Fibroblast of lung (primary cell): ENCODE measurements at places on chromosomes 4 and X. TPM values are rescaled to one million over a fixed set of nuclear protein-coding genes. Genes with fewer than 3 reads are reported as not detected.

MAGT1 gene
- 156 and 211 TPM in 2 replicates for total RNA-seq

TMPRSS11B gene
- total RNA-seq: not detected in 2 replicates

FGD1 gene
- 3.3 and 4.5 TPM in 2 replicates for total RNA-seq

SMIM20 gene
- 48.7 and 71.4 TPM in 2 replicates for total RNA-seq

NUP62CL gene
- total RNA-seq: under 0.01 TPM in 1 of 2 replicates, not detected in the other

USP51 gene
- 1.3 TPM in 2 replicates for total RNA-seq

GRPR gene
- total RNA-seq: 0.33 TPM in 1 of 2 replicates, not detected in the other

WDR19 gene
- 34.8 and 37.0 TPM in 2 replicates for total RNA-seq

FOXO4 gene
- 6.9 and 7.4 TPM in 2 replicates for total RNA-seq

RNF212 gene
- total RNA-seq: 0.66 and 2.6 TPM in 2 replicates

PGRMC2 gene
- 22.1 and 30.4 TPM in 2 replicates for total RNA-seq

PFKFB1 gene
- total RNA-seq: under 0.01 TPM in 1 of 2 replicates, not detected in the other

FAM199X gene
- 17.2 and 21.1 TPM in 2 replicates for total RNA-seq

DRD5 gene
- not detected in 2 replicates for total RNA-seq

RAB41 gene
- not detected in 2 replicates for total RNA-seq

PDCL2 gene
- not detected in 2 replicates for total RNA-seq

ENPP6 gene
- total RNA-seq: under 0.01 and 0.17 TPM in 2 replicates

CDKL2 gene
- total RNA-seq: 1.8 and 2.3 TPM in 2 replicates

CTAG1A gene
- total RNA-seq: not detected in 2 replicates

BEX1 gene
- not detected in 2 replicates for total RNA-seq

ATP1B4 gene
- total RNA-seq: not detected in 2 replicates
